MG63 (cell line): ENCODE measurements at places on chromosomes 6 and 20.

DNA sequence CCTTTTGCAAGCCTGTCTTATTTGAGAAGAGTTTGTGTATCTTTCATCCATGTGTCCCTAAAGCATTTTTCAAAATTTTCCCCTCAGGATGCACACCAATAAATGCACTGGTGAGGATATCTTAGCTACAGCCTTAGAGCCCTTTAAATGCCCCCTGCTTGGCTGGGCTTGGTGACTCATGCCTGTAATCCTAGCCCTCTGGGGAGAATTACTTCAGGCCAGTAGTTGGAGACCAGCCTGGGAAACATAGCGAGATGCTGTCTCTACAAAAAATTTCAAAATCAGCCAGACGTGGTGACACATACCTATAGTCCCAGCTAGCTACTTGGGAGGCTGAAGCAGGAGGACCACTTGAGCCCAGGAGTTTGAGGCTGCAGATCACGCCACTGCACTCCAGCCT, 33.8 kb upstream of the PLCB4 start:
- DNase-seq = peak; percentile 92

DNA sequence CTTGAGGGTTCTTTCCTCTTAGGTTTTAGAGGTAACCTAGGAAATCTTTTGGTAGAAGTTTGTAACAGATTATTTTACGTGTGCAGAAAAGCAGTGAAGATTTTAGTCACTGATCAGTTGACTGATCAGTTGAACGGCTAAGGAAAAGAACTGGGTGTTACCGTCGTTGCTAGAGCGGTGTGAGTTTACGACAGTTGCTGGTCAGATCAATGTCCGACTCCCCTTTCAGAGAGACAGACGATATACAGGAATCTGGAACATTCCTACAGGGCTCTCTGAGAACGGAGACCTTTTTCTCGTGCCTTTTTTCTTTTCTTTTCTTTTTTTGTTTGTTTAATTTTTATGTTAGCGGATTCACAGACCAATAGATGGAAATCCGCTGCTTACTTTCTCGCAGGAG, 132.1 kb upstream of the ZNF184 start:
- DNase-seq = peak; percentile 56

GRCh38 chr6:9537381-9537780, 877.5 kb downstream of the TFAP2A start:
- DNase-seq = no peak

GRCh38 chr6:123529843-123530242, 106.9 kb downstream of the TRDN start:
- no peak for DNase-seq

DNA sequence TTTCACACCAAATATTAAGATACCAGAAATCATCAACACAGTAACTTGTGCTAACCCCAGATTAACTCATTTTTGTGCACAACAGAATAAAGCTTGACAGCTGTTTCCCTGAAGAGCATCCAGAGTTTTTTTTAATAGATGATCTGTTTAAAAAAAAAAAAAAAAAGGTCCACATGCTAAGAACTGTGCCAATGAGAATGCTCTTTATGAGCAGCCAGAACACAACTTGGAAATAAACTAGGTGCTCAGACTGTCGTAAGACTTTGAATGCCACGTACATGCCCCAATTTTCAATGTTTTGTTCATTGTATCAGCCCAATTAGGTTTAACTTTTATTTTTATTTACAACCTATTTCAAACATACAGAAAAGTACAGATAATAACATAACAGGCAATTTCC, 47.3 kb downstream of the STAU1 start:
- no peak for DNase-seq

GRCh38 chr6:46048646-46049297, 33.1 kb upstream of the CLIC5 start:
- no peak for DNase-seq

DNA sequence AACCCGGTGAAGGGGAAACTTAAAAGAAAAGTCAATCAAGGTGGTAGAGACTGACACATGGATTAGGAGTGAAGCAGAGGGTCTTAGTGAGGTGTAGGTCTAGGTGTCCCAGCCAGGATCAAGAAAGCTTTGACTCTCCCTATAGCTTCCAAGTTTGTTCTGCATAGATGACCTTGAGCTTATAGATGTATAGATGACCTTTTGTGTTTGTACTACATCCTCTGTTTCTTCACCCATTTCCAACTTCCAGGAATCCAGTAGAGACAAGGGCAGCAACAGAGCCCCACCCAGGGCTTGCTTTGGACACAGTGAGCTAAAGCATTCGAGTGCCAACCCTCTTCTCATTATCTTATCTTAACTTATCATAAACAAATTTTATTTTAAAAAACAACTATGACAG, 1.8 kb upstream of the MRPS18A start:
- no peak for DNase-seq

GRCh38 chr6:38882157-38882556, 166.4 kb upstream of the GLP1R start:
- no peak for DNase-seq

GRCh38 chr6:139007428-139007827, 19.4 kb upstream of the REPS1 start:
- no peak for DNase-seq

GRCh38 chr20:8183526-8183925, 51.5 kb downstream of the PLCB1 start:
- DNase-seq = no peak

DNA sequence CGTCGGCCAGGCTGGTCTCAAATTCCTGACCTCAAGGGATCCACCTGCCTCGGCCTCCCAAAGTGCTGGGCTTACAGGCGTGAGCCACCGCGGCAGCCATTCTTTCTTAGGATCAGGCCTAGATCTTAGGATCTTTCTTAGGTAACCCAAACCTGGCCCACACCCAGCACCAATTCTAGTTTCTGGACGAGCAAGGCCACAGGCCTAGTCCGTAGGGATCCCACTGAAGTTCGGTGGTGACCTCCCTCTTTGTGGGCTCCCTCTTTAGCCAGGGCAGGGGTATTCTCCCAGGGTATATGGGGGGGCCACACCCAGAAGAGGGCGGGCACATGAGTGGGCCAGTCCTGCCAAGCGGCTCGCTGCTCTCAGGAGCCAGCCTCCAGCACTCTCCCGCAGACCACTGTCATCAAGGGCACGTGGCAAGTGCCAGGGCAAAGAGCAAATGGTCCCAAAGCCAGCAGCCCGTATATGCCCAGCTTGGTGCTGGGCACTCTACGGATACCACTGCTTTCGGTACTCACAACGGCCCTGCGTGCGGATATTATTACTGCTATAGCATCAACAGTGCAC, 6.5 kb downstream of the PXDC1 start:
- no peak for DNase-seq

GRCh38 chr20:15176929-15177328, 839.5 kb upstream of the FLRT3 start:
- no peak for DNase-seq

DNA sequence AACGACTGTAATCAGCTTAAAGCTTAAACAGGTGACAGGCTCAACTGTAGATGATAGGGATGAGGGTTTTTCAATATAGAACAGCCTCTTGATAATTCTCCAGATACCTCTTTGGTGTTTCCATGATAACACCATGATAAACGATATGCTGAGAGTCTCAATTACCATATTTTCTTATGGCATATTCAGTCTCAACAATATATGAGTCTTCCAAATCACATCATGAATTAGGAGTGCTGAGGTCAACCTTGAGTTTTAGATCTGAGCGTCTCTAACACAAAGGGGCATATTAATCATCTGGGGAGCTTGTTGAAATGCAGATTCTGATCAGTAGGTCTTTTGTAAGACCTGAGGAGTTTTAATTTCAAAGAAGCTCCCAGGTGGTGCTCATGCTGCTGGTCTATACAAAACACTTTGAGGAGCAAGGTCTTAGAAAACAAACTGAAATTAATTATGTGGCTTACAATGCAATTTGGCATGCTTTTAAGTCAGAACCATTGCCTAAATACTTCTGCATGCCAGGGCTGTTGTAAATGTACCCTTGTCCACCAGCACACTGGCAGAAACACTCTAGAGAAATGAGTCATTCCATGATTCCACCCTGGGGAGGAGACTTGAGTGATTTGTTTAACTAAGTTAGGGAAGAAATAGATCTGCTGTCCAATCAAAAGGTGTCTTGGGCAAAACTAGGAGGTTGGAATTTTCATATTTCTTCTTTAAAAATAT, 49.6 kb downstream of the PTCHD4 start:
- DNase-seq = peak; percentile 33

DNA sequence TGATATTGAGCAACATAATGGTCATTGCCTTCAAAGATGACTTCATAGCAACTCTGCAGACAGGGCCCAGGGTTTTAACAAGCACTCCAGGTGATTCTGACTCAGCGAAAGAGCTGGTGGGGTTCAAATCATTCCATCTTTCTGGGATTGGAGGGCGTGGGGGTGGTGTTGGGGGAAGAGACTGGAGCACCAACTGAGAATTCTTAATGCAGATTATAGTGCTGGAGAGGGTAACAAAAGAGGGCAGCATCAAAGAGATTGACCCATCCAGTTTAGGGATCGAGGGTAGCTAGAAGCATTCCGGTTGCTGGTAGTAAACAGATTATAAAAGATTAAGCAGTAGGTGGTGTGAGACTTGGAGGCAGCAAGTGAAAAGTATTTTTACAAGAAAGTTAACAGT, 15.9 kb downstream of the PFDN4 start:
- no peak for DNase-seq

- DNase-seq = no peak
These were observed 25.2 kb upstream of the TENT5A start for GRCh38 chr6:81777586-81778268.

- no peak for DNase-seq
These were observed 231.3 kb upstream of the KCNQ5 start for GRCh38 chr6:72390548-72390947.

DNA sequence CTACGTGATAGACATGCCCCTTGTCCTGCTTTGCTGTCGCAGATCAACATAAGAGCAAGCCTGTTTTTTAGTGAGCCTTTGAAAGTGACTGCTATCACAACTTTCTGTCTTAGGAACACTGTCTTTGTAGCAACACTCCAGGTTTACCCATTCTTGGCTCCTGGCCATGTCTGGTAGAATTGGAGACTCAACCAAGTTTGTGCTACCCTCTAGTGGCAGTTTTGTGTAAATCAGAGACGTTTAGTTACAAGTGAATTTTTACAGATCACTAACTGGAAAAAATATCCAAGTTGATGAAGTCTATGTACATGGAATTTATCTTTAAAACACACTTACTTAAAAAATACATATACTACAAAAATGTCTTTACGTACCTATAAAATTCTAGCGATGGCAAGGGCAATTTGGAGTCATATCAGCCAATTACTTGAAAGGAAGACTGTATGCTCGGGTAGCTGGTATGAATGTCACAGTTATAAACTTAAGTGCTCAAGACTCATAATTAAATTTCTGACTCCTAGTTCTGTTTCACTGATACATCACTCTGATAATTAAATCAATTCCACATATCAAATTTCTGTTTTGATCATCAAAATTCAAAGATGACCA, 101.4 kb downstream of the ADGB start:
- peak; percentile 40 for DNase-seq

- DNase-seq = no peak
These were observed 1.7 kb downstream of the TPX2 start for GRCh38 chr20:31740656-31741323.

DNA sequence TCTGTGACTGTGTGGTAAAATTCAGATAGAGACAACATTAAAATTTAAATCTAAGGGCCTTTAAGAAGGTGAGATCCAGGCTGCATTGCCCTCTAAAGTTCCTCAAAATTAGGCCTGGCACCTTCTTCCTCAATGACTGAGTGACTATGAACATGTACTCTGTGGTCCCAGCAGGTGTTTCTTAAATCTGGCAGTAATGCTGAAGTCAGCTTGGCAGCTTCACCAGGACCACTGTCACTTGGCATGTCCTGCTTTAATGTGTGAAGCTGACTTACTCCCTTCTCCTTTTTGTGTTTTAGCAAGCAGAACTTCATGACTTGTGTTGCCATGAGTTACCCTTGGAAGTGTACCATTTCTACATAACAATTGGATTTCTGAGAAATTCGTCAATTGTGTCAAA, 141.7 kb downstream of the NKAIN2 start:
- no peak for DNase-seq

- DNase-seq = no peak
These were observed 125.0 kb downstream of the ZDHHC14 start for GRCh38 chr6:157505912-157506491.

GRCh38 chr6:36659271-36659670, 19.2 kb upstream of the CDKN1A start:
- peak; percentile 76 for DNase-seq

GRCh38 chr20:36237477-36237876, 1.2 kb downstream of the AAR2 start:
- DNase-seq = no peak

- DNase-seq = peak; percentile 8
These were observed 919.0 kb downstream of the KIF16B start for GRCh38 chr20:15654208-15654649.

- no peak for DNase-seq
These were observed 59.1 kb upstream of the BHLHE23 start for GRCh38 chr20:63065911-63066310.

- DNase-seq = peak; percentile 31
These were observed 250.8 kb upstream of the PRDM1 start for GRCh38 chr6:105835373-105835772.

- no peak for DNase-seq
These were observed 2.0 kb downstream of the BACH2 start for GRCh38 chr6:90294614-90294988.

DNA sequence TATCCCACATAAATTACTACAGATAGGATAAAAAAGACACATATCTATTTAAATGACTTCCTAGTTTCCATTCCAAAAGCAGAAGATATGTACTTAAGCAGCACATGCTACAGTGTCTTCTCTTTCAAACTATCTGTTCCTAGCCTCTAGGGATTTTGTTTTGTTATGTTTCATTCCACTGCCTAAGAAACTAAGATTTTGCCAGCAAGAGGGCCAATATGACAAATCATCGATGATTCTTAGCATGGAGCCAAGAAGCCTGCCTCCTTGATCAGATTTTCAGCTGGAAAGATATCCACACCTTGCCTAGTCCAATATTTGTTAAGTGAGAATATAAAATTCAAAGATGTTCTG, 7.0 kb downstream of the SNX5 start:
- no peak for DNase-seq

DNA sequence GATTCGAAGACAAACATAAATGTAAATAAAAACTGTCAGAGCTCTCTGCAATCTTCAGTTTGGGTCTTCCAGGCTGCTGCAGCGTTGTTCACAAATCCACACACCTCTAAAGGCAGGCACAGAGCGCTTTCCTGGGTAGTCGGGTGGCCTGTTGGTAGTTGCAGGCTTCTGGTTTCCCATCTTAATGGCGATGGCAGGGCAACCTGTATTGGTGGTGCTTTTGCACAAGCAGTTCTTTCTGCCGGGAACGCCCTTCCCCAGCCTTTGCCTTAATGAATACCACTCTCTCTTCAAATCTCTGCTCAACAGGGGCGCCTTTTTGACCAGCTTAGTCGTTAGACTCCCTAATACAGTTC, 723 bp upstream of the IFT52 start:
- no peak for DNase-seq

- no peak for DNase-seq
These were observed 18.2 kb downstream of the SCGN start for GRCh38 chr6:25670208-25670607.

DNA sequence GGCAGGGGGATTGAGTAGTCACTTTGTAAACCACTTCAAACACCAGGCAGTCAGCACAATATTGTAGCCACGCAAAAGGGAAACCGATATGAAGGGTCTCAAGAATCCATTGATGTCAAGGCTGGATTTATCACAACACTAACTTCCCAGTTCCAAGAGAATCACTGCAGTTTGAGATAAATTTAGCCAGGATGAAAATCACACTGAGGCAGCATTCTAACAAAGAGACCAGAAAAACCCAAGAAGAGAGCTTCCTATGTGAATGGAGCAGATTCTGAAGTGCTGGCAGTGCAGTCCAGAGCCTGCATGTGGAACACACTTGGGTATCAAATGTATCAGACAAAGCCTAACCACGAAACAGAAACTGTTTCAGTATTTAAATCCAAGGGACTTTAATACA, 84.6 kb downstream of the KIF16B start:
- no peak for DNase-seq
